ENCODE measurements at places on chromosomes 1 and 21.

- DNase-seq, result no peak
Measured at GRCh38 chr1:79695138-79695537, 688.6 kb upstream of the ADGRL4 start.

DNA sequence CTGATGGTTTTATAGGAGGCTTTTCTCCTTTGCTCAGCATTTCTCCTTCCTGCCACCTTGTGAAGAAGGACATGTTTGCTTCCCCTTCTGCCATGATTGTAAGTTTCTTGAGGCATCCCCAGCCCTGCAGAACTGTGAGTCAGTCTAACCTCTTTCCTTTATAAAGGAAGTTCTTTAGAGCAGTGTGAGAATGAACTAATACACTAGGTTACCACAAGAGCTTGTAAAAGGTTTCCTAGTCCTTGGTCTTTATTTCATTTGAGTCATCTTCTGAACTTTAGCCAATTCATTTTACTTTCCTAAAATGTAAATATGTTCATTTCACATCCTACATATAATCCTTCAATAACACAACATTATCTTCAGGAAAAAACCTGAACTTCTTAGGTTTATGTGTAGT is 365.3 kb downstream of the HHIPL2 start:
- DNase-seq, result no peak

DNA sequence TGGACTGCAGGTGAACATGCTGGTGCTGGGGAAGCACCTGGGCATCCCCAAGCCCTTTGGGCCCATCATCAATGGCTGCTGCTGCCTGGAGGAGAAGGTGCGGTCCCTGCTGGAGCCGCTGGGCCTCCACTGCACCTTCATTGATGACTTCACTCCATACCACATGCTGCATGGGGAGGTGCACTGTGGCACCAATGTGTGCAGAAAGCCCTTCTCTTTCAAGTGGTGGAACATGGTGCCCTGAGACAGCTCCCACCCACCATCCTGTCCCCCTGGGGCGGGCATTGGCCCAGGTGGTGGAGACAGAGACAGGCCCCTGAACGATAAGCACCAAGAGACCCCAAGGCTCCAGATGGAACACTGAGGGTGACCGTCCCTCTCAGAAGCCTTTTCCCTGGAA is 25.2 kb upstream of the PADI4 start:
- DNase-seq, result no peak

- DNase-seq, result no peak
Measured at GRCh38 chr1:232986527-232986922, 36.1 kb downstream of the NTPCR start.

DNA sequence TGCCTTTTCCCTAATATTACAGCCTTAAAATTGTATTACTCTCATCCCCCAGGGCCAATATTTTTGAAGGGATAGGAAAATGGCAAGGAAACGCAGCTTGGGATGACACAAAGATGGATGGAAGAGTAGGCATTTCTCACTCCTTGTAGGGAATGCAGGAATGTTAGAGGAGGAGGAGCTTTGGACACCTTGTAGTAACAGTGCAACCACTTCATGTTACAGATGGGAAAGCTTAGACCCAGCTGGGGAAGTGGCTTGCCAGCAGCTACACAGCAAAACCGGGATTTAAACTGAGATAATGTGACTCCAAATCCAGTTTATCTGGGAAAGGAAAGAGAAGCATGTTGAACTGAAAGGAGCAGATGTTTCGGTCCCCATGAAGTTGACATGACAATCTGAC is 473.7 kb upstream of the DAB1 start:
- no peak for DNase-seq

All from activated naive CD4-positive, alpha-beta T cell treated with anti-CD3 and anti-CD28 coated beads for 36 hours (primary cell).